Activated CD4-positive, alpha-beta T cell treated with anti-CD3 and anti-CD28 coated beads, Interleukin-2, Interleukin-6, amounts not matched to agents 100 ng/mL and 50 ng/mL, durations not matched to agents 16 hours and 8 hours (primary cell): ENCODE measurements at places on chromosomes 11 and 22.
A peak's percentile ranks its signal among the peaks of the same experiment; 100 is the strongest.

- DNase-seq, result no peak
These were observed 107.4 kb downstream of the SERGEF start for GRCh38 chr11:17905477-17905876.

DNA sequence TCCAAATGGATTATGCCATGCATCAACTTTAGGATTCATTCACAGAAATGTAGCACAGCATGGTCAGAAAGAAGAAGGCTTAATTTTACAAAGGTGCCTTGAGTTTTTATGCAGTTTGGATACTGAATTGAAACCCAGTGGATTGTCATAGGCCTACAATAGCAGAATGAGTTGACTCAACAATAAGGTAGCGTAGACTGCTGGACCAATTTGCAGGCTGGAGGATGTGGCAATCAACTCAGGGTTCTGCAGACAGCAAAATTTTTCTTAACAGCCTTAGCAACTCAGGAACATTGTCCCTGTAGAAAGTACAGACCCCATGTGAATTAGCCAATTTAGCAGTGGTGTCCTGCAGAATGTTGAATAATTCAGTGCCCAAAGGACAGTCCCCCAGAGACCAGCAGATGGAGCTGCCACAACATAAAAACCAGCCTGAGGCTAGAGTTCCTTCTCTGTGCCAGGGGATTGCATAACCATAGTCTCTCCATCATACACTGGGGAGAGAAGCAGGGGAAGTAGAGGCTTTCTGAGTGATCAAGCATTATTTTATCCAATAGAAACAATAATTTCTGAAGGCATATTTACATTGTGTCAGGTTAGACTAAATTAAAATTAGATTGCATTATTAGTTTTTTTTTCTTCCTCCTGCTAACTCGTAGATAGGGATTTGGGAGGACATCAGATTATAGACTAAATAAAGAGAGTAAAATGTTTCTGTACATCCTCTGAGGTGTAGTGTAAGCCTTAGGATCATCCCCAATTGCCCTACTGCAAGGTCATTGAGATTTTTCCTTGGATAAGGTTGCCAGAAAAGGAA is 20.3 kb upstream of the MRPL17 start:
- peak; percentile 44 for DNase-seq

DNA sequence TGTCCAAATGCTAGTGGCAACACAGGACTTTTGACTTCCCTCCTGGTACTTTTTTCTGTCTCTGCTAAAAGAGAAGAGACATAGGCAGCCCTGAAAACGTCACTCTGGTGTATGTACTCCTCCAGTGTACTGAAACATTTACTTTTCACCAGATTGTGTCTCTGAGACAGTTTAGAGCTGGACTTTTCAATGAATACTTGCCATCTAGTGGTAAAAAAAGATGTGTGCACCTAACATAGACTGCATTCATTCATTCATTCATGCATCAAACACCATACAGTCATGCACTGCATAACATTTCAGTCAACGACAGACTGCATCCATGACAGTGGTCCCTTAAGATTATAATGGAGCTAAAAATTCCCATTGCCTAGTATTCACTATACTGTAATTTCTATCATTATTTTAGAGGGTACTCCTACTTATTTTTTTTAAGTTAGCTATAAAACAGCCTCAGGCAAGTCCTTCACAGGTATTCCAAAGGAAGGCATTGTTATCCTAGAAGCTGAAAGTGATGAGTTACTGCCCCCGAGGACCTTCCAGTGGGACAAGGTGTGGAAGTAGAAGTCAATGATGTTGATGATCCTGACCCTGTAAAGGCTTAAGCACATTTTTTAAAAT is 186.2 kb downstream of the SPON1 start:
- DNase-seq, result peak; percentile 22

- no peak for DNase-seq
These were observed 26.3 kb downstream of the OPCML start for GRCh38 chr11:133506023-133506422.

DNA sequence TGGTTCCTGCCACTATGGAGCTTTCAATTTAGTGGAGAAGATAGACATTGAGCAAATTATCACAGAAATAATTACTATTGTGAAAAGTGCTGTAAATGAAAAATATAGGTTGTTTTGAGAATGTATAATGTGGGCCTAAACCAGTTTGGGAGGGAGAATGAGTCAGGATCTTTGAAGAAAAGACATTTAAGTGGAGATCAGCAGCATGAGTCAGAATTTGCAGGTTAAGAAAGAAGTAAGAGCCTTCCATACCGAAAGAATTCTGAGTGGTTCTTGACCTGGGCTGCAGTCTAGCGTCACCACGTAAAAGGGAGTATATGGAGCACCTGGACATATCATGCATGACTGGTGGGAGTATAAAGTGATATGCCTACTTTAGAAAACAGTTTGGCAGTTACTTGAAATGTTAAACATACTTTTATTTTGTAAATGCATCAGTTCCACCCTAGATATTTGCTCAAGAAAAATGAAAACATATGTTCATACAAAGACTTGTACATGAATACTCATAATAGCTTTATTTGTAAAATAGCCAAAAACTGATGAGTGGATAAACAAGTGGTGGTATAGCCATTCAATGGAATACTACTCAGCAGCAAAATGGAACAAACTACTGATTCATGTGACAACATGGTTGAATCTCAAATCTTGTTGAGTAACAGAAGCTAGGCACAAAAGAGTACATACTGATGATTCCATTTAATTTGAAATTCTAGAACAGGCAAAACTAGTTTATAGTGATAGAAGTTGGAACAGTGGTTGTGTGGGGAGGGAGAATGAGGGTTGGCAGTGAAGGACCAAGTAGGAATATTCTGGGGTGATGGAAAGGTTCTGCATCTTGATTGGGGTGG is 99.2 kb downstream of the STIM1 start:
- peak; percentile 45 for DNase-seq

GRCh38 chr11:120925944-120926343 is 98.0 kb upstream of the TBCEL start:
- no peak for DNase-seq

- DNase-seq, result no peak
These were observed 81.1 kb upstream of the SHANK2 start for GRCh38 chr11:71333473-71333872.

GRCh38 chr11:40513281-40513680 is 946.2 kb downstream of the LRRC4C start:
- DNase-seq, result no peak

DNA sequence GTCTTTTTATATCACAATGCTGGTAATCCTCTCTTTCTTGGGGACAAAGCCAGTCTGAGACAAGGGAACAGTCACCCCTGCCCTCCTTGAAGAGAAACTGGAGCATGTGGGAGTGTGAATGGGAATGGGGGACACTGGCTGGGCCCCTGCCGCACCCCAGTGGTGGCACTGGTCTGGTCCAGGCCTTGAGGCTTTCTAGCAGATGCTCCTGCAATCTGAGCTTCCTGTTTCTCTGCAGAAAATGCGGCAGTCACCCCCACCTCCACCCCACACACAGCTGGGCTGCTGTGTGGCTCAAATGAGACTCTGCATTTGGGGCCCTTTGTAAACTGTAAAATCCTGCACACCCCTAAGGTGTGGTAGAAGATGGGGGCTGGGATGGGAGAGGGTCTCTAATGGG is 6.6 kb upstream of the MARK2 start:
- no peak for DNase-seq

DNA sequence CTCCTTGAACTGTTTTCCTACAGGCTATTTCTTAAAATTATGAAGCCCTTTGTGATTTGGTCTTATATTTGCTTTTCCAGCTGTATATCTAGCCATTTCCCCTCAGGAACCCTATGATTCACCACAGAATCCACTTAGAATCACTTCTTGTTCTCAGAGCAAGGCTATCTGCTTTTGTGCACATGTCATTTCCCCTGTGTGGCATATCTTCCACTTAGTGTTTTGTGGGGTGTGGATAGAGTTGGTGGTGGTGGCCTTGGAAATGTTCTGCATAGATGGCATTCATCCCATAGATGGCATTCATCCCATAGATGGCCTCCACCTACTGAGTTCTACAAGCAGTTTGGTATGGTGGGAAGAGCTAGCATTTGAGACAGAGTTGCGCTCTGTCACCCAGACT is 44.7 kb downstream of the SWAP70 start:
- DNase-seq, result no peak

DNA sequence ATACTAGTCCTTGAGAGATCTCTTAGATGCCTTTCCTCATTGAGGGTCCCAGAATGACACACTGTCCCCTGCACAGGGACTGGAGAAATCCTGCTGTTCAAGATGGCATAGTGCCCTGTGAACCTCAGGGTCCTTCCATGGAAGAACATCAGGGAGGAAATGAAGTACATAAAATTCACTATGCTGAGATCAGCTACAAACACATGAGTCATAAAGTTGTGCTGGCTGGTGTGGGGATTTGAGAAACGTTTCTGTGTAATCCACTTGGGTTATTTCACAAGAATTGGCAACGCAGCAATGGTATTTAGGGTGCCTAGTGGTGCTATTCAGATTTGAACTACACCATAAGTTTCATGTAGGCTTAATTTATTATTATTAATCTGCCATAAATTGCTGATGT is 174.4 kb downstream of the MAML2 start:
- DNase-seq, result peak; percentile 64

DNA sequence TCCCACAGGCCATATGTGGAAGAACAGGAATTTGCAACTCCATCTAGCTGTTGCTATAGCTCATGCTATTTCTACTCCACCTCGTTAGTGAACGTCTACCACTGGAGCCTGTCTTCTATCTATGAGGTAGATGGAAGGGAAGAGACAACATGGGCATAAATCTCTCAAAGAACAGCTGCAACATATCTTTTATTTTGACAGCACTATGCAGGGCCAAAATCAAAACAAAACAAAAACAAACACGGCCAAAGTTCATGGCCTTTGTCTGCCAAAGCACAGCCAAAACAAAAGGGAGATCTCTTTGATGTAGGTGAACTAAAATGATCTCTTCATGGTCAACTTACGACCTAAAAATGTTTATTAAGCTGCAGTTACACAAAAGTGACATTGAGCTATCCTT is 215.2 kb upstream of the MPPED2 start:
- no peak for DNase-seq

DNA sequence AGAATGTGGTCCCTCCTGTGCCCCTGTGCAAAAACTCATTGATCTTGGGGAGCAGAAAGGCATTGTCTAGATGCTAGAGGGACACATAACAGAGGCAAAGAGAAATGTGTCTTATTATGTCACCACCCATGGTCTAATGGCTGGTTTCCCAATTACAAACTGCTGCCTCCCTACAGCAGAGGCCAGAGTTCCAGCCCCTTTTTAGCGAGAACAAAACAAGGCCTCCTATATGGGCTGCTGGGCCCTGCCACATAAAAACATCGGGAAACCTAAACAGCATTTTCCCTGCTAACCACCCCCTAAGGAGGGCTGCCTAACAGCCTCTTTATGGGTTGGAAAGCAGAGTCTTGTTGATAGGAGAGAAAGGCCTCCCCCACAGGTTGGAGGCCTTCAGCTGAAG is 75.2 kb upstream of the CRTAM start:
- no peak for DNase-seq

DNA sequence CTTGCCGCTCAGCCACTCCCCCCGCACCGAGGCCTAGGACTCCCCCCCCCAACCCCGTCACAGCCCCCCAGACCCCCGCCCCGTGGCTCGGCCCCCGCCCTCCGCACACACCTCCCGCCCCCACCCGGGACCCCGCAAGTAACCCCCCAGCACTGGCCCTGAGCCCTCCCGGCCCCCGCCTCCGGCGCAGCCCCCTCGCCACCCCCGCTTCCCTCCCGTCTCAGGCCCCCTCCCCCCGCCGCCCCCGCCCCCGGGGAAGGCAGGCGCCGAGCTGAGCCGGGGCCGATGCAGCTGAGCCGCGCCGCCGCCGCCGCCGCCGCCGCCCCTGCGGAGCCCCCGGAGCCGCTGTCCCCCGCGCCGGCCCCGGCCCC is 1.5 kb downstream of the SHANK3 start:
- DNase-seq, result no peak

- no peak for DNase-seq
These were observed 479.4 kb downstream of the JRKL start for GRCh38 chr11:96869207-96869606.

- no peak for DNase-seq
These were observed 80.7 kb downstream of the ARHGAP20 start for GRCh38 chr11:110631551-110631950.

- no peak for DNase-seq
These were observed 61.8 kb upstream of the CRTAM start for GRCh38 chr11:122776546-122776945.

- no peak for DNase-seq
These were observed 17.4 kb upstream of the CREB3L1 start for GRCh38 chr11:46259971-46260560.

- DNase-seq, result no peak
These were observed 5.7 kb upstream of the MUC5B start for GRCh38 chr11:1217151-1217550.

DNA sequence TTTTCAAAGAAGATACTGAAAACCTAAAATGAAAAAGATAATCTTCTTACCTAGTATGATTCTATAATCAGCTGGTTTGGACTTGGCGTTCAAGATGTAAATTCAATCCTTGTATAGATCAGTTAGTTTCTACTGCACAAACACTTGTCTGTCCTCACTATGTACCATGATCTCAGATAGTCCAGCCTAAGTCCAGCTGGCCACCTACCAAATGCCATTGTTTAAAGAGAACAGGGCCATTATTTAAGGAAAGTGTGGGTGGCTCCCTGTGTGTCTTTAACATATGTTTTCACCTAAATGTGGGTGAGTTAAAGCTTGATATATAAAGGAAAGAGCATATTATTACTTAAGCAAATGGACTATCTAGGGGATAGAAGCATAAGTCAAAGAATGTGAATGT is 38.6 kb downstream of the BLID start:
- no peak for DNase-seq

DNA sequence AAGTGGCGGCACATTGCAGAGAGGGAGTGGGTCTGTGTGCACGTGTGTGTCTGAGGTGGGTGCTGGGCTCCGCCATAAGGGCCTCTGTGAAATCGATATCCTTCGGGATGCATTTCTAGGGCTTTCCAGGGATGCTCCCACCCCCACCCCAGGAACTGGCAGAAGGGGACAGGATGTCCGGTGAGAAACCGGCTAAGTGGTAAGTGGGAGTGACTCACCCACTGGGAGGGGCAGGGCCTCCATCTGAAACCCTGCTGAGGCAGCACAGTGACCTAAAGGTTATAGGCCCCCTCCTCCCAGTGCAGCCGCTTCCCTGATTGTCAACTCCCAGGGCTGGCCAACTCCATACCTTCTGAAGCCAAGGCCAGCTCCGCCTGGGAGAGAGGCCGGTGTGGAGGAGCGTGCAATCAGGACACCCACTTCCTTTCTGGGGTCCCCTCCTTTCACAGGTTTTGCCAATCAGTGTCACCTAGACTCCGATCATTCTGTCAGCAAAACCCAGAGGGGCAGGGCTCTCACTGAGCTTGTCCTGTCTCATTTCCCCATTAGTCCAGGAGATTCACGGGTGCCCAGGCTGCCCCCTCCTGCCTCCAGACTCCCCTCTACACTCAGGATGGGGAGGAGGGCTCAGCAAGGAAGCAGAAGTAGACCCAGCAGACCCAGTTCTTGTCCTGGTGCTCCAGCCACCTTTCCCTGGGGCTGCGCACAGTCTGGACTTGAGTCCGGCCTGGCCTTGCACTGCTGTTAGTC is 44.5 kb downstream of the NECTIN1 start:
- peak; percentile 14 for DNase-seq
